ENCODE measurements at places on chromosomes 12 and 14. TPM values are rescaled to one million over a fixed set of nuclear protein-coding genes. Genes with fewer than 3 reads are reported as not detected.

The CCDC197 gene
- total RNA-seq = not detected

The NDUFB1 gene
- 55.1 TPM for total RNA-seq

The SLCO1B1 gene
- total RNA-seq = not detected

The RD3L gene
- not detected for total RNA-seq

The SLC7A7 gene
- 1.1 TPM for total RNA-seq

The FAR2 gene
- 1.1 TPM for total RNA-seq

The SMAGP gene
- 7.4 TPM for total RNA-seq

The TAS2R43 gene
- 1.7 TPM for total RNA-seq

The CFAP251 gene
- total RNA-seq = 0.70 TPM
